NCI-H1092 (cell line): ENCODE measurements at places on chromosomes 7 and 10.

DNA sequence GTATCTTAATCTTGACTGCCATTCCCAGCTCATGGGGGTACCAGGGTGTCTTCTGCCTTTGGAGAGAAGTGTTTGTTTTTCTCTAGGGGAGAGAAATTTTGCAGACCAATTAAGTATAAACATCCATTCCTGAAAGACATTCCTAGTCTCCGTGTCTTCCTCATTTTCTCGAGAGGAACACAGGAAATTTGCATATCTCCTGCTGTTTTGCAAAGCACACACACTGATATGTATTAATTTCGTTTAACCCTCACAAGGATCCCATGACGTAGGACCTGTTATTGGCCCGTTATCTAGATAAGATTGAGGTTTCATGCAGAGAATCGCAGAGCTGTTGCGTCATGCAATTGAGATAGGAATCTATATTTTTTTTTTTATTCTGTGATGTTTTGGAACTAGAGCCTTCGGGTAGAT, 944 bp downstream of the RHBDD2 start:
- DNase-seq = no peak

GRCh38 chr10:28385748-28386502, 83.1 kb upstream of the MPP7 start:
- no peak for DNase-seq

DNA sequence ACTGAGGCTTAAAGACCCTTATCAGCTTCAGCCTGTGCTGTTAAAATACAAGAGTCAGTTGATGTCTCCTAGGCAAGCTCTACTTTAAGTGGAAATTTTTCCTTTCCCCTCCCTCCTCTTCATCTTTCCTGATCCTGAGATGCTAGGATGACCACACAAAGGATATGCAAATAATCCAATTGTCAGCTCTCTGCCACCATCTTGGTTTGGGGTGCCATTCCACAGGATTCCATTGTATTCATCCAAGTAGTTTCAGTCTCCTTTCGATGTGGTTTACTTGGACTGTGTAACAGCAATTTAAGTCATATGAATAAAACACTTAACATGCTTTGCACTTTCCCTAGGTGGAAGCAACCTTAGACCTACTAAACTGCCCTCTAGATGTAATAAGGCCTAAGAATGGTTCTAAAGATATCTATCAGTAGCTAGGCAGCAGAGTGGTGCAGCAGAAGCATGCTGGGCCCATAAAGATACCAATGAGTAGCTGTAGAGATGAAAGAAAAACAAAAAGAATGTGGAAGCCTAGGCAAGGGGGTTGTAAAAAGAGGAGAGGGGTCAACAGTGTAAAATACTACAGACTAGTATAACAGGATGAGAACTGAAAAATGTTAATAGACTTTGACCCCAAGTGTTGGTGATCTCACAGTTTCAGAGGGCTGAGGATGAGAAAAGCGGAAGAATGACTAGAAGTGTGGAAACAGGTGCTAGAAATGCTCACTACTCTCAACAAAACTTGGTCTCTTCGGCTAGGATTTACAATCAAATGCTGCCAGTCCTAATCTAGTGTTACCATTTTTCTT, 2.4 kb upstream of the CFAP69 start:
- DNase-seq = no peak

DNA sequence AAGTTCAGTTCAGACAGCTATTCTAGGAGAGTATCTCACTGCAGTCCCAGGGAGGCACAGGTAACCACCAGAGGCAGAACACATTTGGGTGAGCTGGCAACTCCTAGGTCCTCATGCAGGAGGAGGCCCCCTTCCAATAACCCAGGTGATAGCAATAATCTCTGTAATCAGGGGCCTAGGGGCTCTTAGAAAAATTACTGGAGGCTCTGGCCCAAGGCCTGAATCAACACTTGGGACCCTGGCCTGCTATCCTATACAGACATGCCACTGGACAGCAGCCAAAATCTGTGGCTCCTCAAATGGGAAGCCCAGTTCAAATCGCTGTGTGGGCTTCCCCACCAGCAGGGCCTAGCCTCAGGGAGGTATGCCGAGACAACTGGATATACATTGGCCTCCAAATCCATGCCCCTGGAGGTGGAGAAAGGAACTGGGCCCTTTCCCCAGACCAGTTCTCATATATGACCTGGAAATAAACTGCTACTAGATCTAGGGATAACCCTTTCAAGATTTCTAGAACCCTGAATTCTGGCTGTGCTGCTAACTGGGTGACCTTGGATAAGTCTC, 1.6 kb downstream of the AVPI1 start:
- no peak for DNase-seq

DNA sequence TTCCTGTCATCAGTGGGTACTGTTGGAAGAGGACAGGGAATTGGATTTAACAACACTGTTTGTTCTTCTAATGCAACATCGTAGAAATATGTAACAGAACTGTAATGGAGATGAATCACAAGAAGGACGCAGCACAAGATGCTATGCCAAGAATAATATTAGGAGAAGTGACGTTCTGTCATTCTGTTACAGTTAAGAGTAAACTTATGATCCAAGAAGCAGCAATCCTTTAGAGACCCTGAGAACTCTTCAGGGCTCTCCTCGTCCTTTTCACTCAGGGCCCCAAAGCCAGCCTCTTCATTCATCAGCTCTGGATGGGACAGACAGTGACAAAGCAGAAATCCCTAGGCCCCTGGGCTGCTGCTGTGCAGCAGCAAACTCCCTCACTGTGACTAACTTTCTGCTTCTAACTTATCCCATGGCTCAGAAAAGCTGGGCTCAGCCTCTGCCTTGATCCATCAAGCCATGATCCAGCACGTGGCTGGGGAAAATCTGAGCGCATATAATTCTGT, 8.7 kb upstream of the IL6 start:
- DNase-seq = no peak

GRCh38 chr7:39228946-39229345, 251.2 kb downstream of the POU6F2 start:
- DNase-seq = no peak

- no peak for DNase-seq
These were observed 715.7 kb upstream of the SORCS1 start for GRCh38 chr10:107880185-107880584.

- DNase-seq = no peak
These were observed 98.3 kb upstream of the AGK start for GRCh38 chr7:141452911-141453310.

GRCh38 chr10:125441151-125441550, 241.8 kb downstream of the TEX36 start:
- DNase-seq = no peak

DNA sequence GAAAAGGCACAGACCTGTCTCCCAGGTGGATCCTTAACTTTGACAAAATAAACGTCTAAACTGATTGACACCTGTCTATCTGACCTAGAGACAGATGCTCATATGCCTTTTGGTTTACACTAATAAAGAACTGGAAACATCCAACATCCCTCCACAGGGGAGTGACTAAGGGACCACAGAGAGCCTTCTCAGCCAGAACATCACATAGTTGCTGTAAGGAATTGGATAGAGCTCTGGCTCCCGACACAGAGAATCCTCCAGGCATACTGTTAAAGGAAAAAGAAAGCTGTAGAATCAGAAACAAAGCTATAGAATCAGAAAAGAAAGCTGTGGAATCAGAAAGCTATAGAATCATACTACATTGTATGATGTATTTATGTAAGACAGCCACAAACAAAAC, 258.8 kb downstream of the STK31 start:
- DNase-seq = no peak

GRCh38 chr7:13282377-13282980, 595.0 kb downstream of the ARL4A start:
- DNase-seq = peak; percentile 6

GRCh38 chr7:158587162-158588084, at the start of gene PTPRN2:
TSS of gene PTPRN2 (minus strand) at chr7:158587823.
- DNase-seq = peak; percentile 75

DNA sequence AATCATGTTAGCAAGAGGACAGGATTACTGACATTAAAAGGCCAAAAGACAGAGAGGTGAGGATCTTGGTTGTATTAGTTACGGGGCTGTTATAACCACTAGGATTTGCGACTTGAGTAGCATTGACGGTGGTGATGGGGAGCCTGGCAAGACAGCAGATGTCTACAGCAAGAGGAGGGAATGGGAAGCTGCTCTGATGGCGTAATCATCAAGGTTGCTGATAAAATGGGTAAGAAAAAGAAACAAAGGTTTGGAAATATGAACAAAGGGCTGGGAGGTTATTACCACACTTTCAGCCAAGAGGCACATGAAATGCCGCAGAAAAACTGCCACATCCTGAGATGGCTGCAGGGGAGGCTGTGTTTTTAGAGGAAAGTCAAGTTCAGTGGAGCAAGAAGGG, 33.9 kb downstream of the TMEM229A start:
- no peak for DNase-seq

DNA sequence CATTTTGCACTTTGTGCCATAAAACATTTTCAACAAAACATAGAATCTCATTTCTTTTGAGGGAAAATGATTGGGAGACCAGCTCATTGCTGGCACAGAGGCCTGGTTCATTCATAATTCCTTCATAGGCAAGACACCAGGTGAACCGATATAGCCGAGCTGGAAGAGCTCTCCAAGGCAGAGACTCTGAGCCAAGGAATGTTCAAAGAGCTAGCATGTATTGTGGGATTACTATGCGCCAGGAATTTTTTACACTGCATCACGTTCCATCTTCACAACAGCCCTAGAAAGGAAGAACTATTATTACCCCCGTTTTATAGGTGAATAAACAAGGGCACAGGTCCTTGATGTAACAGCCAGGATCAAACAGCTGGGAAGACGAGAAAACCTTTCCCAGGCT, 2.1 kb upstream of the IL6 start:
- no peak for DNase-seq

- no peak for DNase-seq
These were observed 116.7 kb upstream of the C10orf90 start for GRCh38 chr10:126787201-126787600.

DNA sequence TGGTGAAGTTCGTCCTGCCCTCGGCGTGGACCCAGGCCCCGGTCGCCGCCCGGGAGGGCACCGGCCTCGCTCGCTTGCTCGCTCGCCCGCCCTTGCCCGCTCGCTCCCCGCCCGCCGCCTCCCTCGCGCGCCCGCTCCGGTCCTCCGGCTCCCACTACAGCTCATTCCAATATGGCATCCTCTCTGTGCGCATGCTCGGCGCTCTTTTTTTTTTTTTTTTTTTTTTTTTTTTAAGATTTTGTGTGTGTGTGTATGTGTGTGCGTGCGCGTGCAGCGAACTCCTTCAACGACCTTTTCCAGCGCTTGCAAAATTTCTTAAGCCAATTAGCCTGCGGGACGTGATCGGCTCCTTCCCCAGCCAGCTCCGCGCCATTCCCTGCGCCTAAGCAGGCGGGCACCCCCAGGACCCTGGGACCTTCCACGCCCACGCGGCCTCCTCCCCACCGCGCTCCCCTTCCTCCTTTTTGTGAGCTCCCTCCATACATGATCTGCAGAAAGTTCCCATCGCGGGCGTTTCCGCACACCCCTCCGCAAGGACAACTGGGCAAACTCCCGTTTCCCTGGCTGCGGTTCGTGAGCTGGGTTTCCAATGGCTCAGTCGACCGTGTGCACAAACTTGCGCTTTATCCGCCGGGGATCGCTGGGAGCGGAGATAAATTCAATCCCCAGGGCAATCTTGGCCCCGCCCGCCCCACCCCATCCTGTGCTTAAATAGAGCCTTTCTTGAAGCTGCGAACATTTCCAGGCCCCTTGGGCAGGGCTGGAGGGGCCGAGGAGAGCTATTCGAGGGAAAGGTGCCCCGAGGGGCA, at the start of gene SFMBT2:
SFMBT2 (minus strand) TSS at position 173 of the 809 bp plus-strand sequence. CDS start 29,136 bp downstream, outside the sequence.
- DNase-seq = peak; percentile 34

DNA sequence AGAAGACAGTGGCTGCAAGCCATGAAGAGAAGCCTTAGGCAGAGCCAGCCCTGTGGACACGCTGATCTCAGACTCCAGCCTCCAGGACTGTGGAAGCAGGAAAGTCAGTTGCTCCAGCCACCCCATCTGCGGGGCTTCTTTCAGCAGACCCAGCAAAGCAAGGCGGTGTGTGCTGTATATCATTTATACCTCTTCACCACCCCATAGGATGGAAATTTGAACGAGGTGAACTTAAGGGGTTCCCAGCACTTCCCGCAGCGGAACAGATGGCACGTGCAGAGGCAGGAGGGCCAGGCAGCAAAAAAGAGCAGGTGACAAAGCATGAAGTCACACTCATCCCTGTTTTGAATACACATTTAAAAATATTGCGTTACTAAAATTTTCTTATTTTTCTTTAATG, 159.4 kb downstream of the ADARB2 start:
- no peak for DNase-seq

DNA sequence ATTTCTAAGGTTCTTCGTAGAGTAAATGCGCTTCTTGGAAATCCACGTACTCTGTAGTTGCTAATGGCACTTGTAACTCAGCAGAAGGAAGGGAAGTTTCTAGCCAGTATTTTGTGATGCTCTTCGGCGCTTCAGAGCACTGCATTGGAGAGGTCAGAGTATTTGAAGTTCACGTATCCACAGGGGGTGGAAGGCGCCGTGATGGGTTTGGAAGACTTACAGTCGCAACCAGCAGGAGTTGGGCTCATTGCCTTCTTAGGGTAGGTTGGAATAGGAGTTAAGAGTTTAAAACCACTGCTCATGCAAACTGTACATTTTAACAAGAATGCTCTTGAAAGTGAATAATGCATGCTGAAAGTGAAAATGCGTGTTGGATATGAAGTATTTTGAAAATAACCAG, 49.1 kb downstream of the SHH start:
- no peak for DNase-seq

DNA sequence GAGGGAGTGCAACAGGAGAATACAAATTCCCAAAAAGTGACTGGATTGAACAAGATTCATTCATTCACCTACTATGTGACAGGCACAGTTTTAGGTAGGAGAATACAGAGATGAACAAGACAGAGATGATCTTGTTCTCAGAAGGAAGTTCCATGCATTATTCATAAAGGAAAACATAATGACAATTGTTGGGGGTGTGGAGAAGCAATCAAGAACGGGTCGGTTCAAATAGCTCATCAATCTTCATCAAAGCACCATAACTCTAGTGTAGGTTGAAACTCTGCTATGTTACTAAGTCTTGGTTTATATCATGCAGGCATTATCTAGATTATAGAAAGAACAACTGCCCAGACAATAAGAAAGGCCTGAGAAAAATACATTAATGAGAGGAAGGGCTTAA, 243.7 kb downstream of the DGKI start:
- DNase-seq = no peak
